ENCODE measurements at places on chromosomes 1 and 21.

- DNase-seq = no peak
Observed at GRCh38 chr1:200147094-200147493, 119.6 kb downstream of the NR5A2 start.

DNA sequence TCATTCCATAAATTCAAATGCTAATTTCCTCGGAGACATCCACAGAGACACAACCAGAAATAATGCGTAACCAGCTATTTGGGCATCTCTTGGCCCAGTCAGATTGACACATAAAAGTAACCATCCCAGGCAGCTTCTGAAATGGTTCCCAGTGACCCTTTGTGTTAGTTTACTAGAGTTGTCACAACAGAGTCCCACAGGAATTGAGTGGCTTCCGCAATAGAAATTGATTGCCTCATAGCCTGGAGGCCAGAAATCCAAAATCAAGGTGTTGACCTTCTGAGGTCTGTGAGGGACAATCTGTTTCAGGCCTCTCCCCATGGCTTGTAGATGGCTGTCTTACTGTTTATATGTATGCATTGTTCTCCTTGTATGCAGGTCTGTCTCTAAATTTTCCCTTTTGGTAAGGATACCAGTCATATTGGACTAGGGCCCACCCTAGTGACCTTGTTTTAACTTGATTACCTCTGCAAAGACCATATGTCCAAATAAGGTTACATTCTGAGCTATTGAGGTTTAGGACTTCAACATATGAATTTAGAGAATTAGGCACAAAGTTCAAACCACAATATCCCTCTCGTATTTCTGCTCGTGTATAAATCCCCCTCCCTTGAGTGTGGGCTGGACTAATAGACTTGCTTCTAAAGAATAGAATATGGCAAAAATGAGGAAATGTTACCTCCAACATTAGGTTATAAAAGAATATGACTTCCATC lies 78.2 kb upstream of the FGGY start:
- DNase-seq = no peak

DNA sequence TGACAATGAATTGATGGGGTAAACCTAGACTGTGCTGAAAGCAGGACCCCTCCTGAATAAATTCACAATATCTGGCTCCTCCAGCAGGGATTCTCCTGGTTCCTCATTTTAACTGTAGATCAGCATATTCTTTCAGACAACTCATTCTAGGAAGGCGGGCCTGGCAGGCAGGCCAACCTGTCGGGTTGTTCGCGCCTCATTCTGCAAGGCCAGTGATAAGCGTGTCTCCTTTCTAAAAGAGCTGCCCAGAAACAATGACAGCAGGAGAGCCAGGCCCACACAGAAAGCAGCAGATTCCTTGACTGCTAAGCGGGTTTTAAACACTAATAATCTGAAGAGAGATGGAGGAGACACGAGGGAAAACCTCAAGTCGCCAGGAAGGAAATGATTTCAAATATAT lies 70.0 kb downstream of the NTPCR start:
- DNase-seq = no peak

- no peak for DNase-seq
Observed at GRCh38 chr1:61481315-61481715, 243.6 kb downstream of the TM2D1 start.

DNA sequence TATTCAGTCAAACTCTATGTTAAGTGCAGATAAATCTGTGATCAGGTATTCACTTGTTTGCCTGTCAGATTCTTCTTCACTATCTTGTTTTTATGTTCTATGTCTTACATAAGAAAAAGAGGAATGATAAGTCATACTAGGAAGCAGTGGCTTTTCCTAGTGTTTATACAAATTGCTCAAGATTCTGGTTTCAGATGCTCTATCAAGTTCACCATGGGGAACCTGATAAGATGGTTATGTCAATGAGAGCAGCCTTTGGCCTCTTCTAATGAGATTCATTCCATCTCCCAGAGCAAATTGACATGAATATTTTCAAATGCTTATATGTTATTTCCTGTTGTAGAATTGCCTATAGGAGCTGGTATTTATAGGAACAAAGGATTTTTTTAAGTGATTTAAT lies 218.8 kb upstream of the TMPRSS15 start:
- no peak for DNase-seq

DNA sequence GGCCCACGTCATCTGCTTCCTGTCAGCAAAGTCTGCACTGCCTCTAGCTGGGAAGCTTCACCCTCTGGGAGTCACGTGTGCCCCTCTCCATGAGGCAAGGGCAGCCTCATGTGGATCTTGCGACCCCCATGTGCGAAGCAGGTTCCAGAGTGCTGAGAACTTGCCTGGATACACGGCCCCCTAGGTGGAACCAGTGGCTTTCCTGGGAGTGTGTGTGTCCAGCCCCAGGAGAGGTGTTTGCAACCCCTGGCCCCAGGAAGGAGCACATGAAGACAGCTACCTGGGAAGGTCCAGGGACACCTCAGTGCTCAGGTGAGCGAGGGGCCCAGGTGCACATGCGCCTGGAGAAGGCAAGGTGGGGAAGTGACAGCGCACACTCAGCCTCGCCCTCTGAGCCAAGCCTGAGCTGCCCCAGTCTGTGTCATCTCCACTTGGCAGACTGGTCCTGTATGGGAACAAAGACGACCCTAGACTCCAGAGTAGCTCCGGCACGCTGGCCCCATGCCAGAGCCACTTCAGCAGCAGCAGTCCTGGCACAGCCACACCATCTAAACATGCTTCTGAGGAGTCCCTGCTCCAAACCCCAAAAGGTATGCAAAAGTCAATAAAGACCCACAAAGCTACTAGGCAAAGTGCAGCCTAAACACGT lies 8.9 kb downstream of the LSS start:
- no peak for DNase-seq

GRCh38 chr1:8354038-8354437 lies 36.1 kb downstream of the SLC45A1 start:
- no peak for DNase-seq

- peak; percentile 18 for DNase-seq
Observed at GRCh38 chr1:193656841-193657240, 470.4 kb upstream of the B3GALT2 start.

- peak; percentile 33 for DNase-seq
Observed at GRCh38 chr1:22611530-22611947, 24.9 kb upstream of the C1QA start.

DNA sequence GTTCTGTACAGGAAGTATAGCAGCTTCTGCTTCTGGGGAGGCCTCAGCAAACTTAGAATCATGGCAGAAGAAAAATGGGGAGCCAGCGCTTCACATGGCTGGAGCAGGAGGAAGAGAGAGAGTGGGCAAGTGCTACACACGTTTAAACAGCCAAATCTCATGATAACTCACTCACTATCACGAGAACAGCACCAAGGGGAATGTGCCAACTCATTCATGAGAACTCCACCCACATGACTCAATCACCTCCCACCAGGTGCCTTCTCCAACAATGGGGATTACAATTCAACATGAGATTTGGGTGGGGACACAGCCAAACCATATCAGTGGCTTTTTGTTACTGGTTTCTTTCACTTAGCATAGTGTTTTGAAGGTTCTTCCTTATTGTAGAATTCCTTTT lies 138.6 kb downstream of the SYT14 start:
- DNase-seq = no peak

DNA sequence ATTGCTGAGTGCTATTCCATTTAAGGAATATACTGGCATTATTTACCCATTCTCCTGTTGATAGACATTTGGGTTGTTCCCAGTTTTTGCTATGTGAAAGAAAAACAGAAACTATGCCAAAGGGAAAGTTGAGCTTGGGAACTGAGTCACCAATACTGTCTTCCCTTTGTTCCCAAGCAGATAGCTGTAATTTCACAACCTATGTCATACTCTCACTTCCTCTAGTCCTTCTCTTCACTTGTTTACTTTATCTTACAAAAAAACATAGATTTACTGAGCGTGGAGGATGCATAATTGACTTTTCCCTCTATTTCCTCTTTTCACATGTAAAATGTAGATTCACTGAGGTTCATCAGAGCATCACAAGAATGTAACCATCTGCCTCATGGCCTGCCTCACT lies 32.4 kb upstream of the PGBD5 start:
- no peak for DNase-seq

Measured in HFFc6 (cell line).